CD4-positive, alpha-beta T cell (primary cell): ENCODE measurements at places on chromosomes 2 and 18. TPM values are rescaled to one million over a fixed set of nuclear protein-coding genes. Genes with fewer than 3 reads are reported as not detected.

Gene DDX1
- 48.8 TPM for total RNA-seq

Gene ICOS
- total RNA-seq = 98.1 TPM

Gene CKAP2L
- total RNA-seq = 0.50 TPM

Gene PREPL
- total RNA-seq = 31.4 TPM
